T-cell (primary cell): ENCODE measurements at places on chromosomes 16 and 17. TPM values are rescaled to one million over a fixed set of nuclear protein-coding genes. Genes with fewer than 3 reads are reported as not detected.

Gene MYH10
- 2.8 TPM for total RNA-seq

Gene GINS2
- 3.7 TPM for total RNA-seq

Gene CLEC19A
- not detected for total RNA-seq

Gene NXPH3
- not detected for total RNA-seq

Gene HIRIP3
- total RNA-seq = 22.8 TPM

Gene DPEP1
- not detected for total RNA-seq

Gene LRRC59
- 29.6 TPM for total RNA-seq

Gene CCP110
- total RNA-seq = 18.0 TPM

Gene KRT20
- 0.47 TPM for total RNA-seq

Gene CFAP97D1
- not detected for total RNA-seq

Gene SCNN1B
- not detected for total RNA-seq

Gene CDRT15L2
- total RNA-seq = not detected

Gene KRT222
- total RNA-seq = not detected
